ENCODE measurements at places on chromosomes 13 and 19. TPM values are rescaled to one million over a fixed set of nuclear protein-coding genes. Genes with fewer than 3 reads are reported as not detected.

The LGALS7 gene
- total RNA-seq, result 1.5 TPM

The GRIK5 gene
- total RNA-seq, result 0.21 TPM

The PNKP gene
- total RNA-seq, result 243 TPM

The DCT gene
- not detected for total RNA-seq

The RPS16 gene
- total RNA-seq, result 798 TPM

The ZNF677 gene
- not detected for total RNA-seq

The ZNF491 gene
- not detected for total RNA-seq

The ZNF468 gene
- total RNA-seq, result 30.4 TPM

Measured in HT-29 (cell line).